Stimulated activated CD8-positive, alpha-beta memory T cell treated with anti-CD3 and anti-CD28 coated beads, Interleukin-4, amount 100 ng/mL, for 4 hours (primary cell): ENCODE measurements at places on chromosomes 11 and 22.

- DNase-seq = no peak
These were observed 420.6 kb upstream of the CNTN5 start for GRCh38 chr11:98600103-98600502.

DNA sequence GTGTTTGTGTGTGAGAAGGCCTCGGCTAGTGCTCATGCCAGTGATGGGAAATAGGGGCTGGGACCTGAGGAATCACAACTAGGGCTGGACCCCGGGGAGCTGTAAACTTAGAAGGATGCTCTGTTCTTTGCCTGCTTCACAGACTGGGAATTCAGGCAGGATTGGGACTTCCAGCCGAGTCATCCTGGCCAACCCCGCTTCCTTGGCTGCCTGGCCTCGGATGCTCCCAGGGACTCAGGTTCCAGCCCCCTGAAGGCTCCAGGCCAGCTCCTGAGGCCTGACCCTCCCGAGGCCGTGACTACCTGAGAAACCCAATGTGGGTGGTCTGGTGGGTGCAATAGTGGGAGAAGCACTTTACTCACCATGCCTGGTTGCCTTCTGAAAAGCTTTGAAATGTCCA lies 44.7 kb downstream of the IRAG1 start:
- no peak for DNase-seq

- DNase-seq = no peak
These were observed 50.9 kb downstream of the CDKN1C start for GRCh38 chr11:2834503-2835273.

DNA sequence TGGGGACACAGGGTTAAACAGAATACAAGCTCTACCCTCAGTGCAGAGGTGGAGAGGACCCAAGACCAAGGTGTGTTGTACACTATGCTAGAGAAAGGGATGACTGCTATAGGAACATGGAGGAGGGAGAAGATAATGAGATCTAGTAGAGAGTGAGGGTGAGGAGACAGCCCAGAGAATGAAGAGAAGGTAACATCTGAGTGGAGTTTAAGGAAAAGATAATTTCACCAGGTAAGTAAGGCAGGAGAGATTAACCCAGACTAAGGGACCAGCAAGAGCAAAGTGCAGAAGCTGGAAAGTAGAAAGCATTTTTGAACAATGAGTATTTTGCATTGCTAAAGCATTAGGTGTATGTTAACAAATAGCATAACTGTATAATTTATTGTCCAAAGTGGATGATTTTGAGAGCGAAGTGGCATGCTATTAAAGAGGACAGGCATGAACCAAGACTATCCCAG lies 128.8 kb downstream of the RASSF10 start:
- DNase-seq = no peak

GRCh38 chr11:469684-470560 lies 19.8 kb downstream of the PTDSS2 start:
- DNase-seq = no peak

- no peak for DNase-seq
These were observed 42.4 kb upstream of the GLYAT start for GRCh38 chr11:58774164-58774593.

DNA sequence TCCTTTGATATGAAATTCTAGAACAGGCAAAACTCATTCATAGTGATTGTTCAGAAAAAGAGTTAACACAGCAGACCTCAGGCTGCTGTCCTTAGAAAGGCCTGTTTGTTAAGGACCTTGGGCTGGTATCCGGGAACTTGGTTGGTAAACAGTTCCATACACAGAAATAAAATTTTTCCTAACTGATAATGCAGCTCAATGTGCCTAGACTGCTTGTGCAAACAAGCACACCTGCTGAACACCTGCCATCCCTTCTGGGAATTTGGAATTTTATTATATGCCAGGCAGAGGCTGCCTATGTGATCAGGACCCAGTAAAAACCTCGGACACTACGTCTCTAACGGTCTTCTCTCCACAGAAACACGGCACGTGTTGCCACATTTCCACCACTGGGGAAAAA lies 11.5 kb downstream of the THAP12 start:
- no peak for DNase-seq

GRCh38 chr11:1447845-1448825 lies 38.4 kb downstream of the MOB2 start:
- DNase-seq = no peak

DNA sequence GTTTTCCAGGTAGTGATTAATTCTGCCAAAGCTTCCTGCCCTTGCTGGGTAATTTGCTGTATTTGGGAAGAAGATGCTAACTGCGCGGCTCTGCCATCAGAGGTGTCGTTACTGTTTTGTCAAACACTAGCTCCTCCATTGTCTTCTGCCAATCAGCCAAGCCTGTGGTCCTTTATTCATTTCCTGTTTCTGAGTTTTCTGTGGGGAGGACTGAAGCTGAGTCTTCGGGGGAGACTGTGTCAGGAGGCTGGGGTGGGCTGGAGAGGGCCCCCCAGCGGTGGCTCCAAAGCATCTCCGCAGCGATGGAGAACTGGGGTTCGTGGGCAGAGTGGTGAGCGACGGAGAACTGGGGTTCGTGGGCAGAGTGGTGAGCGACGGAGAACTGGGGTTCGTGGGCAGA lies 322.9 kb upstream of the B3GAT1 start:
- DNase-seq = no peak

- DNase-seq = no peak
These were observed 39.6 kb downstream of the GRIK4 start for GRCh38 chr11:120551191-120551590.

DNA sequence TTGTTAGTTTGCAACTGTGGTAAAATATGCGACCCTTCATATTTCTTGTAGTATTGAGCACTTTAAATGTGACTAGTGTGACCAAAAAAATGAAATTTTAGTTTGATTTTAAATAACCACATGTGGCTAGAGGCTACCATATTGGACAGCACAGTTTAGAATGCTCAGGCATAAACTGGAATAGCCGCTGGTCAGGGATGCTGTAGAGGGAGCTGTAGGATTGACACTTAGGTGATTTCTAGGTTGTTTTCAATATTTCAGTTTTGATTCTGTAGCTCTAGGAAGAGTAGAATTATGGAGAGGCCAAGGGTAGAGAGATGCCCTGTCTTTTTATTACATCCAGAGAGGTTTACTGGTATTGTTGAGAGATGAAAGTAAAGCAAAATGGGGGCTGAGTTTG lies 10.8 kb upstream of the VSIG10L2 start:
- no peak for DNase-seq

- DNase-seq = no peak
These were observed 57.7 kb downstream of the SHANK2 start for GRCh38 chr11:71194710-71195109.

DNA sequence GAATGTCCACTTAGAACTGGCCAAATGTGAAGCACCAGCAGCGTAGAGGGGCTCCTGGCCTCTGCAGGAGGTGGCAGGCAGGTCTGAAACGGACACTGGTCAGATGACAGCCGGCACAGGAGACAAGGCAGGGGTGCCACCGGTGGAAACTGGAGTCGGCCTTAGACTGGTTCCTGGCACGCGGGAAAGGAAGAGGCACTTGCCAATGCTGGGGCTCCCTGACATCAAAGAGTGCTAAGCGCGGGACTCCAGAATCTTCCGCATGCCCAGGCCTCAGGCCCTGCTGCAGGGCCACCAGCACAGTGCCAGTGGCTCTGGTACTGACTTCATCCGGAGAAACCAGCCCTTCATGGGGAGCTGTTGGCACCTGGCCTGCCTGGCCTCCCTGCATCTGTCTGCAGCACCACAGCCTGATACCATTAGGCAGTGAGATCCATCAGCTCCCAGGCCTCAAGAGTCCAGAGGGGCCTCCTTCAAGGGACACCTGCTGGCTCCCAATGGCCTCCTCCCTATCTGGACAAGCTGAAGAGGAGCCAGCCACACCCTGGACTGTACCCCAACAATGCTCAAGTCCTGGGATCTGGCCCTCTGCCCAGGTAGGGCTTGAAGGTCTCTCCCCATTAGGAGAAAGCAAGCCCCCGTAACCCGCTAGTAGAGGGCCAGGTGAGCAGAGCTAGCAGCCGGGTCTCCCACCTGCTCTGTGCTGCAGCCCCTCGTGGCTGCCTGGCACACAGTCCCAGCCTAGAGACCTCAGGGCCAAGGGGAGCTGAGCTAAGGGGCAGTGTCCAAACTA lies 29.7 kb upstream of the GNB1L start:
- no peak for DNase-seq

GRCh38 chr11:5258543-5259262 lies 4.1 kb upstream of the HBG2 start:
- DNase-seq = no peak

- no peak for DNase-seq
These were observed 44.6 kb downstream of the COPB1 start for GRCh38 chr11:14454861-14455632.

GRCh38 chr11:95682552-95682951 lies 107.0 kb downstream of the FAM76B start:
- no peak for DNase-seq

- DNase-seq = no peak
These were observed 46.1 kb upstream of the PHF21B start for GRCh38 chr22:45055936-45056335.

GRCh38 chr11:122803306-122803705 lies 35.0 kb upstream of the CRTAM start:
- DNase-seq = no peak

- no peak for DNase-seq
These were observed 95.9 kb downstream of the FBXO7 start for GRCh38 chr22:32570501-32570900.

DNA sequence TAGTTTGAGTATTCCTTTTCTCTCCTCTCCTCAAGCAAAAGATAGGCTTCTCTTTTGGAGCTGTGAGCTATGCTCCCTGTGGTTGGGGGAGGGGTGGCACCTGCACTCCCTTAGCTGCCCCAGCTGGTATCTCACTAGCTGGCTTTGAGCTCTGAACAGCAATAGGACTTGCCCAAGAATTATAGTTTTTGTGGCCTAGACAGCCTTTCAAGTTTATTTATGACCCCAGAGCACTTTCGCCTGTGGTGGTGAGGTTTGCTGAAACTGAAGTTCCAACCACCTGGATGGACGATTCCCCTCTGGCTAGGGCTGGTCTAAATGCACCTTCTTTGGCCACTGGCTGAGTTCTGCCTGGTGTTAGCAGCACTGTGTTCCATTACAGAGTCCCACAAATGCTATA lies 37.1 kb upstream of the SLC37A2 start:
- no peak for DNase-seq

DNA sequence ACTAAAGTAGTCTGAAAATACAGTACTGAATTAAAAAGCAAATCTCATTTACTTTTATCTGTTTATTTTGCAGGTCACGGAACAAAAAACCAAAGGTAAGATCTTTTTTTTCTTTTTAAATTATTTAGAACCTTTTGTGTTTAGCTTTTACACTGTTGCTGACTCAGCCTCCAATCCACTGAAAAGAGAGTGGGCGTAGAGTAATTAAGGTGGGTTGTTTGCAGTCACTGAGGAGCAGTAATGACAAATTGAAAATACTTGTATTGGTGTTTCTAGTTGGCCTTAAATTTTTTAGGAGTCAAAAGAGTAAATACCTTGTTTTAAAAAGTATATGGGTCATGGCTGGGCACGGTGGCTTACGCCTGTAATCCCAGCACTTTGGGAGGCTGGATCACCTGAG lies 73.4 kb downstream of the TNRC6B start:
- DNase-seq = no peak

DNA sequence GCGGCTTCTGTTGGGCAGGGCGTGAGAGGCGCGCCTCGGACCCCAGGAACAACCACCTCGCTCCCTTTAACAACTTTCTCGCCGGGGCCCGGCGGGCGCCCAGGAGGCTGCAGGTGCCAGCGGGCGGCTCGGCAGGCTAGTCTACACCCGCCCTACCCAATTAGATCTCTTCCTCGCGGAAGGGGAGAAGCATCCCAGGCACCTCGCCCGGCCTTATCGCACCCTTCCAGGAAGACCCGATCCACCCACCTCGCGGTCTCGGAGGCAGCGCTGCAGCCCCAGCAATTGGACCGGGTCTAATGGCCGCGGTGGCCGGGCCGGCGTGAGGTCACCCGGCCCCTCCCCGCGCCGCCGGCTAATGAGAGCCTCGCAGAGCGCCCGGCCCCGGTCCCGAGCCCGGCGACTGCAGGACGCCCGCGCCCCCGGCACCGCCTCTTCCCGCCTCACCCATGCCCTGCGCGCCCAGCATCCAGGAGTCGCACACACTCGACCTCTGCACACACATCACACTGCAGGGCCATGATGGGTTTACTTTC lies at the start of gene PLAAT3:
PLAAT3 (minus strand) TSS at position 298 of the 536 bp plus-strand sequence. CDS start 419 bp downstream, outside the sequence.
- no peak for DNase-seq

DNA sequence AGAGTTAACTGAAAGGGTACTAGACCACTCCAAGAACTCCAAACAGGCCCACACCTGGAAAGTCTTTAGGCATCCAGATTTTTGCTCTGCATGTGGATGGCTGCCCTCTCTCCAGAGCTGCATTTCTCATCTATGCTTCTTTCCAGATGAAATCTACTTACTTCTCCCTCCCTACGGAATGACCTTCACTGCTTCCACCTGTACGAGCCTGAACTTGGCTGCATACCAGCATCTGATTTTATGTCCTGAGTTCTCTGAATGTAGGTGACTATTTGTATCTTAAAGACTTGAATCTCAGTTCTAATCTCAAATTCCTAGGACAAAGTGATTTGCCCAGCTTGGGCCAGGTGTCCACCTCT lies 13.3 kb downstream of the CELF1 start:
- DNase-seq = no peak

DNA sequence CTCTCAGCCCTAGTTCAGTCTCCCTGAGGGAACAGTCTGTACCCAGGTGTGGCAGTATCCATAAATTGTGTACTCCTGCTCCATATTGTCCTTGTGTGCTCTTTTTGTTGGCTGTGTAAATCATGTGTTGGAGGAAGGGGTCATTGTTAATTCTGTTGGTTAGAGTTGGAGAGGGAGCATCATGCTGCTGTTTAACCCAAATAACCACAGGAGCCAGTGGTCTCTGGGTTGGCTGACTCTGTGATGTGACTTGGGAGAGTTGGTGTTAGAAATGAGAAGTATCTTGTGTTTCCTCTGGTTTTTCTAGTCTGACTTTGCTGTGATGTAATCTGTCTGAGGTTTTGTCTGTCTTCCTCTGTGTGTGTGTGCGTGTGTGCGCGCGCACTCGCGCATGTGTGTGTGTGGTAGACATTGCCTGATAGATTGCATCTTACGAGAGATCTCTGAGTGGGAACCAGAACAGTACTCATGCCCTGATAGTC lies 30.5 kb downstream of the CTNND1 start:
- DNase-seq = peak; percentile 73

GRCh38 chr11:9855579-9856287 lies 191.9 kb downstream of the SWAP70 start:
- no peak for DNase-seq

GRCh38 chr11:103055221-103055890 lies 36.6 kb downstream of the DCUN1D5 start:
- no peak for DNase-seq

- no peak for DNase-seq
These were observed 108.4 kb upstream of the SLC5A12 start for GRCh38 chr11:26830218-26830617.

- DNase-seq = no peak
These were observed 126.7 kb upstream of the BLID start for GRCh38 chr11:122242731-122243130.
